ENCODE measurements at places on chromosomes 6 and 20. TPM values are rescaled to one million over a fixed set of nuclear protein-coding genes. Genes with fewer than 3 reads are reported as not detected.

DNA sequence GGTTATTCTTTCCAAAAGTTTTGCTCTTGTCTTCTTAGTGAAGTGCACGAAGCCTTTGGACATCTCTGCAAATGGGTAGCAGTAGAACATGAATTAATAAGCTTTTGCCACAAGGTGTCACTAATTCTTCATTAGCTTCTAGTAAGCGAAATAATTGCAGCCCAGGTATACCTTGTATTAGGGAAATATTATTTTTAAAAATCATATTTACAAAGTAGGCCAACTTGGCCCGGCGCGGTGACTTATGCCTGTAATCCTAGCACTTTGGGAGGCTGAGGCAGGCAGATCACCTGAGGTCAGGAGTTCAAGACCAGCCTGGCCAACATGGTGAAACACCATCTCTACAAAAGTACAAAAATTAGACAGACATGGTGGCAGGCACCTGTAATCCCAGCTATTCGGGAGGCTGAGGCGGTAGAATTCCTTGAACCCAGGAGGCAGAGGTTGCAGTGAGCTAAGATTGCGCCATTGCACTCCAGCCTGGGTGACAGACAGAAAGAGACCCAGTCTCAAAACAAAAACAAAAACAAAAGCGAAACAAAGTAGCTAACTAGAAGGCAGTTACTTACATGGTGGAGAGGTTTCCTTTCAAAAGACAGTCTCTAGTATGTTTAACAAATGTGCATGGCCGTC lies 8.8 kb upstream of the RSPH3 start:
- no peak for ATAC-seq

DNA sequence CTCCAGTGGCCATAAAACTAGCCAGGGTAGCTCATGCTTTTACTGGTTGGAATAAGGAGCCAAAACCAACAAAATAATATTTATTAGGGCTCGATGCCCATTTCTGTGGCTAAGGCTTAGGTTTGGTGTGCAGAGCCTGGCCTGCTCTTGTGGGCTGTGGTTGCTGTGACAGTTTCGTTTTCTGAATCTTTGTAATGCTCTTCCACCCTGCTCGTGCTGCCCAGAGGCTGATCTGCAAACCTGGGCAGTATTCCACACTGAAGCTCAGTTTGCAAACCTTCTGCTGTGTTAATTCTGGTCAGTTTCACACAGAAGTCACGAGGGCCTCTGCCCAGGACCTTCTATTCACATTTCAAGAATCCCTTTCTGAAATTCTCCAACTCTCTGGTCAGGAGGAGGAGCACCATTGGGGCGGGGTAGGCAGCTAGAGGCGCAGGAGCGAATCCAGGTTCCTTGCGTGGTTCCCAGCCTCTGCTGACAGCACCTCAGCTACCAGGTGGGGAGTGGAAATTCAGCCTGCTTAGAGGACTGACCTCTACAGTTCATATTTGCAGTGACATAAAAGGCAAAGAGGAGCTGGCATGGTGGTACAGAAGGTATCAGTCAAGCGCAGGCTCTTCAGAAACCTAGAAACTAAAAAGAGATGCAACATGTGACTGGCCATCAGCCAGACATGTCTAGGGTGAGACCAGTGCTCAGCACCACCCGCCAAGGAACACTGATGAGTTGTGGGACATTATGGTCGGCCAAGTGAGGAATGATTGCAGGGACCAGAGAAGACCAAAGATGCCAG lies 14.3 kb upstream of the C20orf144 start:
- peak; percentile 59 for ATAC-seq

GRCh38 chr6:2221726-2222274 lies 23.6 kb downstream of the GMDS start:
- ATAC-seq, result no peak

DNA sequence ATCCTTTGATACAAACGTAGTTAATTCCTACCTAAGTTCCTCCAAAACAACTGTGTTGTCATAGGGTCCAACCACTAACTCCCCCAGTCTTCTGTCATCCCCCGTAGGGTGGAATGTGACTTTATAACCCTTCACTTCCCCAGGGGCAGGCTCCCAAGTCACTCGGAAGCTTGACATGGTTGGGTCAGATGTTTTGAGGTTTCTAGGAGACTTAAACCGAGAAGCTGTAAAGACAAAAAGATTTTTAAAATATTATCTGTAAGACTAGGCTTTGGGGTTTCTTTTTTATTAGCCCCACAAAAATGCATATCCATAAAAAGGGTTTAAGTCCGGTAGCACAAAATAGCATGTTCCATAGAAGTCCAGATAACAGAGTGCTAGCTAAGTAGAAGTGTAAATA lies 50.2 kb downstream of the COL12A1 start:
- no peak for ATAC-seq

DNA sequence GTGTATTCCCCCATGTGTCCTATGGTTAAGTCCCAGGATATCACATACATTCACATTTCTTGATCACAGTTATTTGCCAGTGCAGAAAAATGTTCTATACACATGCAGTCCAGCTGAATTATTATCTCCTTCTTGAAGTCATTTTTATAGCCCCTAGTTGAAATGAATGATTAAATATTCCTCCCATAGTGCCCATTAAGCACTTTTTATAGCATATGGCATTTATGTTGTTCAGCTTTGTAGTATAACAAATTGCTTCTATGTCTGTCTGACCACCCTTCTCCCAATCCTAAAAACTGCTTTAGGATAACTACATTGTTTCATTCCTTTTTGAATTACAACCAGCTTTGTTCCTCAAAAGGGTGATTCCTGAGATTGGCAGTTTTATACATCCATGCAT lies 123.5 kb downstream of the ADGRB3 start:
- no peak for ATAC-seq

DNA sequence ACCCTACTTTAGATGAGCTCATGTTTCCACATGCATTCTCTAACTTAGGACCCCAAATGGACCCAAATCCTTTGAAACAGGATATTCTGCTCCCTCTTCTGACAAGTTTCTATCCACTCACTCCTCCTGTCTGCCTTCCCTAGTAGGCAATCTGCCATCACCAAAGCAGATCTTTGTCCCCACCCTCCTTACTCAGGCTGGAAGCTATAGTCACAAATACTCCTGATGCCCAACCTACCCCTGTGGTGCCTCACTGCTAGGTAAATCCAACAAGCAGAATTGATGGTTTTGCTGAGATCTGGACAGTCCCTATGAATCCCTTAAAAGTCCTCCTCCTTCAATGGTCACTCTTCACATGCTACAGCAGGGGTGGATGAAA lies 21.7 kb downstream of the ELOVL5 start:
- no peak for ATAC-seq

The RIPOR3 gene
- total RNA-seq, result 3.1 TPM

The MRAP2 gene
- total RNA-seq, result 2.5 TPM

The LY6G6F gene
- not detected for total RNA-seq

Data from motor neuron (in vitro differentiated cells).